ENCODE measurements at places on chromosomes 7 and 10.

DNA sequence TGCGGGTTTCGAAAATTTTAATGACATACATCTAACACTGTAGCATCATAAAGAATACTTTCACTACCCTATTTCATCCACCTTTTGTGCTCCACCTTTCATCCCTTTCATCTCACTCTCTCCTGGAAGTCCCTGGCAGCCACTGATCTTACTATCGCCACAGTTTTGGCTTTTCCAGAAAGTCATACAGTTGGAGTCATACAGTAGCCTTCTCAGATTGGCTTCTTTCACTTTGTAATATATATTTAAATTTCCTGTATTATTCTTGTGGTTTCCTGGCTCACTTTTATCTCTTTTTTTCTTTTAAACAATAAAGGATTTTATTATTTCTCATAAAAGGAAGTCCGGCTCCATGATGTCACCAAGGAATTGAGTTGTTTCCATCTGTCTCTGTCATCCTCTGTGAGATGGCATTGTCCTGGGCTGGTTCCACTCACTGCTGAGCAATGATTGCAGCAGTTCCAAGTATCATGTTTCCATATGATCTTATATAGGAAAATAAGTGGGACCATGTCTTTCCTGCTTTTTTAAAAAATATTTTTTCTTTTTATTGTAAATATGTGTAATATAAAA lies 626.3 kb downstream of the POM121L12 start:
- no peak for DNase-seq

GRCh38 chr10:76839276-76839675 lies 798.3 kb downstream of the KCNMA1 start:
- no peak for DNase-seq

- DNase-seq, result no peak
Measured at GRCh38 chr10:29914986-29915785, 144.2 kb downstream of the JCAD start.

DNA sequence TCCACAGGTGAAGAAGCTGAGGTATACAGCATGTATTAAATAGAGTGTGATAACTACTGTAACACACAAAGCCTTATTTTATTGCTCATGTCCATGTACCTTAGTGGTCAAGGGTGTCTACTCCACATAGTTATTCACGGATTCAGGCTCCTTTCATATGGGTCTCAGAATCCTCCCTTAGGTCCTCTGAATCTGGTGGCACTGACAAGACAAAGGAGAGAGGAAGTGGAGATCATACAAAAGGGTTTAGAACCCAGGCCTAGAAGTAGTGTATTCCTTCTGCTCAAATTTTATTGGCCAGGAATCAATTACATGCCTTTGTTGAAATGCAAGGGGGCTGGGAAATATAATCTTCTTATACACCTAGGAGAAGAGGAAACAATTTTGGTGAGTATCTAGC lies 164.6 kb downstream of the PTEN start:
- no peak for DNase-seq

GRCh38 chr10:72709041-72709440 lies 17.1 kb downstream of the MCU start:
- DNase-seq, result no peak

GRCh38 chr10:67225226-67225625 lies 299.4 kb downstream of the LRRTM3 start:
- DNase-seq, result no peak

DNA sequence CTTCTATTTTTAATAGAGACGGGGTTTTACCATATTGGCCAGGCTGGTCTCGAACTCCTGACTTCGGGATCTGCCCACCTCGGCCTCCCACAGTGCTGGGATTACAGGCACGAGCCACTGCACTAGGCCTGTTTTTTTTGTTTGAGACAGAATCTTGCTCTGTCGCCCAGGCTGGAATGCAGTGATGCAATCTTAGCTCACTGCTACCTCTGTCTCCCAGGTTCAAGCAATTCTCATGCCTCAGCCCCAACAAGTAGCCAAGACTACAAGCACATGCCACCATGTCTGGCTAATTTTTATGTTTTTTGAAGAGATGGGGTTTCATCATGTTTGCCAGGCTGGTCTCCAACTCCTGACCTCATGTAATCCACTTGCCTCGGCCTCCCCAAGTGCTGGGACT lies 73.7 kb downstream of the TYW1B start:
- DNase-seq, result no peak

DNA sequence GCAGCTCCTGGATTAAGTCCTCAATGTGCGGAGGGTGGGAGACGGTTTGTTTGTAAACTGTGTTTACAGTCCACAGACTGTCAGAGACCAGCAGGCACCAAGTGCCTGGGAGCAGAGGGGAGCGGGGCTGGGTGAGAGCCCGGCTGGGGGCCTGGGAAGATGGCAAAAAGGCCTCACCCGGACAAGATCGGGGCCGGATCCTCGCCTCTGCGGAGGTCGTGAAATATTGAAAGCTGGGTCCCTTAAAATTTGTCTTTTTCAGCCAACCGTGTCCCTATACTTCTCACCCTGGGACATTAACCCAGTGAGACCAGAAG lies 2.8 kb downstream of the MMP21 start:
- no peak for DNase-seq

DNA sequence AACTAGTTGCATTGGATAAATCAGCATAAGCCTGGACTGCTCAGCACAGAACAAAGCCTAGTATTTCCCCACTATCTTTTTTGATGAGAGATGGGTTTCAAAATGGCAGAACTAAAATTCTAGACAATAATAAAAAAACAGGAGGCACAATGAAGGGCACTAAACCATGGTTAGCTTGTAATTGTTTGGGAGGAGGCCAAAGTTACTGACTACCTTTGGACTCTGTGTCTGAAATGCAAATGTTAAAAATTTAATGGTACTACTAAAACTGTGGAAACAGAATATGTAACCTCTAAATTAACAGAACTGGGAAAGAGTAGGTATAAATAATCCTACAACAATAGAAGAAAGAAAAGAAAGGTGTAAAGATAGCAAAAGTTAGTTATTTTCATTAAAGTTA lies 13.0 kb downstream of the ADAM12 start:
- no peak for DNase-seq

DNA sequence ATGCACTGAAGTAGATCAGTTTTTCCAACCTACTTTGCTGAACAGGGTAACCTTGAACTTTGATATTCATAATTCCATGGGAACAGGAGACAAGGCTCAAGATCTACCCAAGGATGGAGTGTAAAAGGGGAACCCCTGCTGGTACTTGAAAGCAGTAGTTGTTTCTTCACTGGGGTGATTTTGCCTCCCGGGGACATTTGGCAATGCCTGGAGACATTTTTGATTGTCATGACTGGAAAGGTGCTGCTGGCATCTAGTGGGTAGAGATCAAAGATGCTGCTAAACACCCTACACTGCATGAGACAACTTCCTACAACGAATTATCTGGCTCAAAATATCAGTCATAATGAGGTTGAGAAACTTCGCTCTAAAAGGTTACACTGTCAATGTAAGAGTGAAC lies 214.8 kb upstream of the CTBP2 start:
- DNase-seq, result no peak

DNA sequence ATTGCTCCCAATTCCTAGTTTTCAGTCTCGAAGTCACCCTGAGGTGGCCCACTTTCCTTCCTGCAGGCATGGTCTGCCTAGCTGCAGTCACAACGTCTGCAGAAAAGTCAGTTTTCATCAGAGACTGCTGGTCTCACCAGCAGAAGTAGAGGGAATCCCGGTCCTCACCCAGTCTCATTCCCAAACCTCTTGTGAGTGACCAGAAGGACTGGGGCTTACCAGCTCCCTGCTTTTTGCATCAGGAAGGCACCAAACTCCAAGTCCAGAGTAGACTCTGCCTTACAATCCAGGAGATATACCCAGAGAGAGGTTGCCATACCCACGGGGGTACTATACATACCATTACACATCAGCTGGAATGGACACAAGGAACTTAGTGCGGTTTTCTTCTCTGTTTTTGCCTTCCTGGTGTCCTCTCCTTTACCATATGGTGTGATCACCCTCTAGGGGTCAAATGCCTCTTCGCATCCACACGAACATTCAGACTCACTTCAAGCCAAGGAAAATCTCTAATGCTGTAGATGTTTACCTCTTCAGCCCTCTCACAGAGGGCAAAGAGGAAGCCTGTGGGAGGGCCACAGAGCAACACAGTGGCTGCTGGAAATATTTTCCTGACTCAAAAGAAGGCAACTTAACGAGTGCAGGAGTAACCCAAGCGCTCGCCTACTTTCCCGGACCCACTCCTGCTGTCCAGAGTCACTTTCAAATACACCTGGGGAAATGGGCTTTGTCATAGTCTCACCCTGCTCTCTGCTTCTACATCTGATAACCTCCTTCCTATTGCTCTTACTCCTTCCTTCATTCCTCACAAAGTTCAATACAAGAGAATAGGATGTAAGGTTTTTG lies 220.9 kb downstream of the C7orf25 start:
- DNase-seq, result no peak

GRCh38 chr7:141558544-141559183 lies 7.5 kb downstream of the AGK start:
- DNase-seq, result no peak

GRCh38 chr7:44689427-44689826 lies 59.2 kb upstream of the ZMIZ2 start:
- DNase-seq, result no peak

DNA sequence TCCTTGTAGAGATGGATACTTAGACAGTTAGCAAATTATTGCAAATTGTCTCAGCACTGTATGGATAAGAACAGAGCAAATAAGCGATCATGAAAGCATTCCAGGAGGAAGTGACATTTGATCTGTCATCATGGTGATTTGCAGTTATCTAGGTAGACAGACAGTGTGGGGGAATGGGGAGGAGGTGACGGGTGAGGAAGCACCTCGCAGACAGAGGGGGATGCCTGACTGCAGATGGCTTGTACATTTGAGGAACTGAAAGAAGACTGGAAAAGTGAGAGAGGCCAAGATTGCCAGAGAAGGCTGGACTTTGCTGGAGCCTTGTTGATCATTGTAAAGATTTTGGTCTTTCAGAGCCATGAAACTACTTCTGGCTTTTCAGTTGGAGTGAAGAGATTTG lies 318.2 kb upstream of the CELF2 start:
- no peak for DNase-seq

DNA sequence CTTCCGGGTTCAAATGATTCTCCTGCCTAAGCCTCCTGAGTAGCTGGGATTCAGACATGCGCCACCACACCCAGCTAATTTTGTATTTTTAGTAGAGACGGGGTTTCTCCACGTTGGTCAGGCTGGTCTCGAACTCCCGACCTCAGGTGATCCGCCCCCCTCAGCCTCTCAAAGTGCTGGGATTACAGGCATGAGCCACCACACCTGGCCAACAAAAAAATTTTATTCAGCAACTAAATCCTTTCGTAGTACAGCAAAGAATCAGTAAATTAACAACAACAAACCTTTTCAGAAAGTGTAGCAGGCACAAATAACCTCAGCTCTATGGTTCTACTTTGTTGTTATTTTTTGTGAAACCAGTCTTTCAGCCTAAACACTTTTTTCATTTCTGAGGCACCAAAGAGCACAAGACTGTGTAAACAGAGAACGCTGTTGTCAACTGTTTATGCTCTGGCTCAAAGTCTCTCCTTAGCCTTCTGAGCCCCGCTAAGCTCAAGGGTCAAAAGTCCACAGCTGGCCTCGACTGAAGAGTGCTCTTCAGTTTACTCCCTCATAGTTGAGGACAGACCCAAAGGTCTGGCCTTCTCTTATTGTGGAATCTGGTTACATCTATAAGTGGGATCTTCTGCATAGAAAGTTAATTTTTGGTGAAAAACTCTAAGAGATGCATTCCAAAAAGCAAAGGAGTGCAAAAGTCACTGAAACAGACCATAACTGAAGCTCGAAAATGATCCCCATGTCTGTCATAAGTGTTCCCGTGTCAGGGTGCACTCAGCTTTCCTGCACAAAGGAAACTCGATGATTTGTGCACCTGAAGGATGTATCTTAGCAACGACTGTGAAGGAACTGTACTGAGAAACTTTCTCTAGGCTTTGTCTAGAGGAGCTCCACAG lies 24.6 kb upstream of the DDX50 start:
- DNase-seq, result no peak

- no peak for DNase-seq
Measured at GRCh38 chr10:95544783-95545500, 16.2 kb downstream of the SORBS1 start.

DNA sequence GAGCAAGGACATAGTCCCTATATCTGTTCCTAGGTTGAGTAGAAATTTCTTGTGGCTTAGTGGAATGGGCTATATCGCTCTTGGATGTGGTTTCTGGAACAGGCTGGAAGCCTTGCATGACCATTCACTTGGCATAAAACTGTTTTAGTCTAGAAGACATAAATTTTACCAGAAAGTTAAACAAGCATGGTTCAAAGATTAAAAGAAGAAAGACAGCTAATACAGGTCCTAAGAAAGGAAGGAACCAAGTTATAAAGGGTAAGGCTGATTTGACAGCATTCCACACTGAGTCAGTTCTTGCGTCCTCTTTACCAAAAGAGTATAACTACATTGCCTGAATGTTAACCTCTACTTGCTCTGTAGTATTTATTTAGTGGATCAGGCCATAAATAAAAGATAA lies 724.2 kb downstream of the SORCS1 start:
- no peak for DNase-seq

- no peak for DNase-seq
Measured at GRCh38 chr7:52500841-52501240, 534.6 kb upstream of the POM121L12 start.

GRCh38 chr7:44066494-44067063 lies 1.2 kb upstream of the PGAM2 start:
- no peak for DNase-seq

Measured in T follicular helper cell (primary cell).